Stimulated activated CD4-positive, alpha-beta T cell treated with anti-CD3 and anti-CD28 coated beads, Interleukin-2, amount 100 ng/mL, for 24 hours (primary cell): ENCODE measurements at places on chromosomes 1 and 21.
A peak's percentile ranks its signal among the peaks of the same experiment; 100 is the strongest.

DNA sequence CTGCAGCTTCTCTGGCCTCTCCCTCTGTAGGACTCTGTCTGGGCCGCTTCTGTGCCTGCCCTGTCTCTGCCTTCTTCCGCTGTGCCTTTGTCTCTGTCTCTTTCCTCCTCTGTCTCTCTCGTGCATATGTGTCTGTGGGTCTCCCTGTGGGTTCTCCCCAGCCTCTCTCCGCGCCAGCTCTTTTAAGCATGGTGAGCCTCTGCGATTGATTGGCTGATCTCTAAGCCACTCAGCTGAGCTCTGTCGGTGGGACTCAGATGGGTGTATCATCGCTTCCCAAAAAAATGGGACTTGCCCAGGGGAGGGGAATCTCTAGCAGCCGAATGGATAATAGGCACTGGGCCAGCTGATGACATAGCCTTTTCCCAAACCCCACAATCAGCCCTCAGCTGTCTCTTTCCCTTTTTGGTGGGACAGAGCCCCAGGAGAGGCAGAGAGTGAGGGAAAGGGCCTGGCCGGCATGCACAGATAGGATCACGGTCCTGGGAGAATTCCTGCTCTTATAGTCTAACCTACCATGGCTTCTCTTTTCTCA lies at the start of gene ADAMTS4:
Gene ADAMTS4, minus strand, starts transcription at position 158 of the 535 bp plus-strand sequence. CDS start 427 bp downstream, outside the sequence.
- no peak for DNase-seq

- no peak for DNase-seq
These were observed 2.2 kb downstream of the CHRM3 start for GRCh38 chr1:239388578-239388977.

GRCh38 chr1:30372792-30373433 lies 350.5 kb downstream of the MATN1 start:
- no peak for DNase-seq

GRCh38 chr1:170562646-170563338 lies 30.8 kb downstream of the GORAB start:
- DNase-seq = peak; percentile 10

DNA sequence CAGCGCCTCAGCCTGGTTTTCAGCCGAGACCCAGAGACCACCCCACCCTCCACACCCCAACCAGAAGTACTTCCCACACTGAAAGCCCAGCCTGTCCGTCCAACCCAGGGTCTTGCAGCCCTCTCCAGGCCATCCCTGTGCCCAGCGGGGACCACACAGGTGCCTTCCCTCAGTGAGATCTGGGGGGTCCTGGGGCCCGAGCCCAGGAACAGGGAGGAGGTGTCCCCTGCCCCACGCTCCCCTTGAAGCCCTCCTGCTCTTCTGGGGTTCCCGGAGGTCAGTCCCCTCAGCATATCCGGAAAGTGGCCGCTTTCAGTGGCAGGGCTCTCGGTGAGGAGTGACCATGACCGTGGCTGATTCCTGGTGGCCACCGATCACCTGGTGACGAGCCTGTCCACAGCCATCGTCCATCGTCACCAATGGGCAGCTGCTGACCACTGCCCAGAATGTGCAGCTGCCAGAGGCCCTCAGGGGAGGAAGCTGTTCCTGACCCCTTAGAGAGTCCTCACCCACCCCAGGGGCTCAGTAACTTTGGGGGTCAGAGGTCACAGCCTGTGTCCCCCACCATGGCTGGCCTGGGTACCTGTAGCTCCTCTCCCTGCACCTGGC lies 3.4 kb downstream of the TMEM240 start:
- no peak for DNase-seq

GRCh38 chr1:23872421-23872820 lies 4.3 kb upstream of the FUCA1 start:
- no peak for DNase-seq

DNA sequence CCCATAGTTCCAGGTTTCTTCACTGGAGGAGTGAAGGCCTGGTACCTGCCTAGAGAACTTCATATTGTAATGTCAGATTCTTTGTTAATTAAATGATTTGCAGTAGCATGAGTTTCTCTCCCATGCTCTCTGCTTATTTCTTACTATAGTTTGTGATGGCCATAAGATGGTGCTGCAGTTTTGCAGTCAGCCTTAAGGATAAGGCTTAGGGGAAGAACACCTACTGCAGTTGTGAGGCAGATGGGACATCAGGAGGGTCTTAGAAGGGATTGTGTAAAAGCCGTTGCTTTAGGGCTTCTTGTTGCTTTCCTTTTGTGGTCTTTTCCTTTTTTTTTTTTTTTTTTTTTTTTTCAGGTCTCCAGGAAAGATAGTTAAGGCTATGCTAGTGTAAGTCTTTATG lies 61.8 kb downstream of the MACF1 start:
- DNase-seq = no peak

- no peak for DNase-seq
These were observed 15.2 kb upstream of the CDCA8 start for GRCh38 chr1:37677143-37677439.

DNA sequence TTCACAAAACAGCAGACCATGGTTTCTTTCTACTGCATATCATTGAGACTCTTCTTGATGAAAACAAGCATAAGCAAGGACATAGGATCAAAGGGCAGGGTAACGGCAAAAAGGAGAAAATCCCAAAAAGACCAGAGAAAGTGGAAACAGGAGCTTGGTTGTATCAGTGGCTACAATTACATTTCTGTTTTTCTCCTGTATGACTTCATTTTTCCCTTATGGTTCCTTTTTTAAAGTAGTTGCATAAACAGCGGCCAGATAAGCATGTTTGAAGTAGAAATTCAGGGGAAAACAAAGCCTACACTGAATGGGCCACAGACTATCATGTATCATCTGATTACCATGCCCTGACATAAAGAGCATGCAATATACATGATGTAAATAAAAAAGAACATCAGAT lies 4.6 kb downstream of the EGLN1 start:
- no peak for DNase-seq

- DNase-seq = no peak
These were observed 1.2 kb downstream of the B3GALT2 start for GRCh38 chr1:193185211-193185610.

GRCh38 chr1:7008331-7008730 lies 223.1 kb downstream of the CAMTA1 start:
- DNase-seq = no peak

DNA sequence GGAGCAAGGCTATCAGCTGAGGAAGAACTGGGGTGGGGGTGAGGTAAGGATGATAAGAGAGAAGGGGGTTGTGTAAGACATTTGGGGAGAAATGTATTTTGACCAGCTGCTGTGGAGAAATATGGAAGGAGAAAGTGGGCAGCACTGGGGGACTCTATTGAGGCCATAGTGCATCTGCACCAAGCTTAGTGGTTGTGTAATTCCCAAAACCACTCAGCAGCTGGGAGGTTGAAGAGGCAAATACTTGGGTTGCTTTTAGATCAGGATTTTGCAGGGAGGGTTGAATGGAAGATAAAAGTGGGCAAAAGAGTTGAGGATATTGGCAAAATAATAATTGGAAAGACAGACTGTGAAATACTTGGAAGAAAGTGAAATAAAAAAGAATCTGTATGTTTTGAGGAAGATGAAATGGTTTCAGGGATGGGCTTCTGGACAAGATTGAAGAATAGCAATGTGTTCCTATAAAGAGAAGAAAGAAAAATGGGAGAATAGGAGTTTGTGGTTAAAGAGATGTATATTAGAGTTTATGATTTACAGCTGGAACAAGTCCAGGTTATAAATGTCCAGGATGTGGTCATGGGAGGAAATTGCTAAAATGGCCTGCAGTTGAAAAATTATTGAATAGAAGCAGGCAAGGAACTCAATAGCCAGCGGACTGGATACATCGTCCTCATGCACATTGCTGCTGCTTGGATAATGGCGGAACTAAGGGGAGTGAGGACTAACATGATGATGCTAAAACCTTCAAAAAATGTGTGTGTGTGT lies 162.7 kb downstream of the DNM3 start:
- DNase-seq = no peak

DNA sequence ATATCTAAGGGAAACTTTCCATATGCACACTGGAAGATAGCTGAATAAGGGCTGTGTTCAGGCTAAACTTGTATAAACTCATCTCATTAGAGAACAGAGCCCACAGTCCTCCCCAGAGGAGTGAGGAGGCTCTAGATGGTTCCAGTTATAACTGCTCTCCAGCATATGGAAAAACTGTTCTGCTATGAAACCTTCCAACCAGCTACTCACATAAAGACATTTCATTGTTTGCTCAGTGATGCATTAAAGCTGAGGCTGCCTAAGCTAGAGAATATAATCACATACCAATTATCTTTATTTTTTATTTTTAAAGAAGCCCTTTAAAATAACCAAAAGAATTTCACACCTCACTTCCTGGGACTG lies 13.3 kb downstream of the AHCYL1 start:
- DNase-seq = no peak

- no peak for DNase-seq
These were observed 89.3 kb downstream of the ITPKB start for GRCh38 chr1:226649780-226650179.

DNA sequence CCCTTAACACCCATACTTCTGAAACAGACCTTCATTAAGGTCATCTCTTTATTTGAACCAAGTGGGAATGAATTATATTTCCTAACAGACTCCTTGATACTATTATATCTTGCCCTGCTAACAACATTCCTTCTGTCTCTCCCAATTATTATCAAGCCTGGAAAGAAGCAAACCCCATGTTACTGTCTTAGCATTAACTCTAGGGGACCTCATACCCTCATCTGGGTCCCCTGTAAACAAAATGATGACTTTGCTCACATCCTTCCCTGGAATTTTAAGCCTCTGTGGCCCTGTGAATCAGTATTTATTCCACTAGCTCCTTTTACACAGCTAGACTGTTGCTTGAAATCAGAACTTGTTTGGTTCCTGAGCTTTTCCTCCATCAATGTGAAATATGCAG lies 38.3 kb upstream of the BCL10 start:
- DNase-seq = no peak

DNA sequence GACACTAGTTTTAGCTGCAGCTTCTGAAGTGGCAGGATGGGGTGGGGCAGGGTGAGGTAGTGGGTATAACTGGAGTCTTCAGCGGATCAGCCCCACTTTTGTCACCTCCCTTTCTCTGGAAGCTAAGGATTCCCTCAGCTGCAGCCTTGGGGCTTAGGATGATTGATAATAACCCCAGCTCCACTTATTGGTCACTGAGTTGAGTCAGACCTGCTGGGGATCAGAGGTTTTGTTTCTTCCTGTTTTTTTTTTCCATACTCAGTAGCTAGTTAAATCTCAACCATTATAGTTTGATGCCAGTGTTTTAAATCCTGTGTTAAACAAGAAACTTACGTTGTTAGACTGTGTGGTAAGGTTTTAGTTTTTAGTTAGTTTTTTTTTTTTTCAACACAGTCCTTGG lies 57.2 kb downstream of the LAMC1 start:
- no peak for DNase-seq

DNA sequence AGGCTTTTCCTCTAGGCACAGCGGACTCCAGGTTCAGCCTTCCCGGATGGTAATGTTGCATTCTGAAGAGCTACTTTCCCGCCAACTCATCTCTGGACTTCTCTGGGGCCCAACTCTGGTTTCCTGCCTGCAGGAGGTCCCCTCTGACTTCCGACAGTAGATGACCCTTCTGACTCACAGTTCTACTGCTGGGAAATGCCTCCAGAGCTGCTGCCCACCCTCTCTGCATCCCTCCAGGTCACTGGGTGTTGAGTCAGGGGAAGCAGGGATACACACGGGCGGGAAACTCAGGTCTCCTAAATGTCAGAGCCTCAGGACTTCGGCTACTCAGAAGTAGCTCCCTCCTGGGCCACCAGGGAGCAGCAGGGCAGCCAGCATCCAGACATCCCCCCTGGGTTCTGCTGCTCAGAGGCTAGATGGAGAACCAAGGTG lies 2.1 kb upstream of the KIF21B start:
- no peak for DNase-seq

DNA sequence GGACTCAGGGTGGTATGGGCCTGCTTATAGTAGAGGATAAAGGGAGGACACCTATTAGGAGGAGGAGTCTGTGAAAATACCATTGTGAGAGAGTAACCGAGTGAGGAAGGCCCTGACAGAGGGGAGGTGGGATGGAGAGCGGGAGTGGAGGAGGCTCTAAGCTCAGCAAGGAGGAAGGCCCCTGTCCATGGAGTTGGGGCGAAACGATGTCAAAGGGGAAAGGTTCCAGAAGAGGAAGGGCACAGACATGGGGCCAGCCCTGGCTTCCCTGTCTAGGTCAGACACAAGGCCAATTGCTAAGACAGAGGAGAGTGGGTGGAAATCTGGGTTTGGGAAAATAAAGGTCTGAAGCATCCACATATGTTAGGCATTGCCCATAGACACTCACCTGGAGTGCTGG lies 44.2 kb downstream of the ELK4 start:
- DNase-seq = no peak

- DNase-seq = no peak
These were observed 20.7 kb downstream of the FNBP1L start for GRCh38 chr1:93468662-93469061.

DNA sequence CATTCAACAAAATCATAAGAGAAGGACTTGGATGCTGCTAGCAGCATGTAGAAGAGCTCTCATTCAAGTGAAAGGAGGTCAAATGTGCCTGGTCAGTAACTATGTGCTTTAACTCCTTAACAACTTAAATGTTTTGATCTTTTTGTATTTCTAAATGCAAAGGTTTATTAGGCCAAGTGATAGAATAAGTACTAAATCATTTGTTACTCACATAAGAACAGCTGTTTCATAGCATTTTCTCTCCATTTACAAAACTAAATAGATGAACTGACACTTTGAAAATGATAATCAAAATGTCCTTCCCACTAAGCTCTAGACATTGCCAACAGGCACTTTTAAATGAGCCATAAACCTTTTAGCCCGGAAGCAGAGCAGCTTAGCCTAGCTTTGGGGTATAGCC lies 254.3 kb upstream of the PRMT6 start:
- no peak for DNase-seq

GRCh38 chr1:201769966-201770365 lies 59.0 kb upstream of the IPO9 start:
- no peak for DNase-seq

GRCh38 chr1:5632814-5633213 lies 359.4 kb downstream of the NPHP4 start:
- peak; percentile 6 for DNase-seq

- no peak for DNase-seq
These were observed 841.5 kb downstream of the KCNT2 start for GRCh38 chr1:195766709-195767108.

DNA sequence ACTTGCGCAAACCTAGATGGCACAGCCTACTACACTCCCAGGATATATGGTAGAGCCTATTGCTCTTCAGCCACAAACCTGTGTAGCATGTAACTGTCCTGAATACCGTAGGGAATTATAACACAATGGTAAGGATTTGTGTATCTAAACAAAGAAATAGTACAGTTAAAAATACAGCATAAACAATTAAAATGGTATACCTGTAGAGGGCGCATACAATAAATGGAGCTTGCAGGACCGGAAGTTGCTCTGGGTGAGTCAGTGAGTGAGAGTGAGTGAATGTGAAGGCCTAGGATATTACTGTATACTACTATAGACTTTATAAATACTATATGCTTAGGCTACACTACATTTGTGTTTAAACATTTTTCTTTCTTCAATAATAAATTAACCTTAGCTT lies 99.3 kb downstream of the PLD5 start:
- DNase-seq = no peak

- DNase-seq = peak; percentile 39
These were observed 6.3 kb downstream of the HPCA start for GRCh38 chr1:32892368-32893197.
